ENCODE measurements at places on chromosomes 12 and 14.

DNA sequence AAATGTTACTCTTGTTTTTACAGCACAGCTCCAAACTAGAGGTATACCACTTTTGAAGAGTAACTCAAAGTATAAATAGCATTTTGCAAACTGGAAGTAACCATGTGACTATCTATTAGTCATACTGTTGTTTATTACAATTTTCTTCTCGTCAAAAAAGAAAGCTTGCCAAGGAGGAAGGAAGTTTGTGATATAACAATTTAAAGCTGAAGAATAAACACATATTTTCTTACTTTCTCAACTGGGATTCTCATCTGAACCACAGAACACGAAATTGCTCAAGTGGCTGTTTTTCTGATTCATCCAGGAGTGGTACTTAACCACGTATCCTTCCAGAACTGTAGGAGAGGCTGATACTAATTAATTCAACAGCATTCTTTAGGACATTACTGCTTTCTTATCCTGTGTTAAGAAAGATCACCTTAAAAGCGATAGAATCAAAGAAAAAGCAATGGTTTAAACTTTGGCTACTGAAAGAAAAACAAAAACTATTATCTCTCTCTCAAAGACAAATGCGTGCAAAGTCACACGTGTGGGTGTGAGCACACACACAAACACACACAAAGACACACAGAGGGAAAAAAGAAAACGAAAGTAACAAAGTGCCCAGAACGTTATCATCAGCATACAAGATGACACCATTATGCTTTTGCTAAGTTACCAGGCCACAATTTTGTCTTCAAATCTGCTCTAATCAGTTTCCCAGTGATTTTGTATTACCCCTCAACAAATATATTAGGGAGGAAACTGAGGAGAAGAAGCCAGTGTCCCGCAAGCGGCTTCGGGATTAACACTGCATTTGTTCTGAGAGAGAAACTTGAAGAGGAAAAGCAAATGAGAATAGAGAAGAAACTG lies at the start of gene CLEC2B:
Gene CLEC2B (minus strand): TSS at position 48 of the 855 bp plus-strand sequence.
- peak; percentile 8 for DNase-seq

DNA sequence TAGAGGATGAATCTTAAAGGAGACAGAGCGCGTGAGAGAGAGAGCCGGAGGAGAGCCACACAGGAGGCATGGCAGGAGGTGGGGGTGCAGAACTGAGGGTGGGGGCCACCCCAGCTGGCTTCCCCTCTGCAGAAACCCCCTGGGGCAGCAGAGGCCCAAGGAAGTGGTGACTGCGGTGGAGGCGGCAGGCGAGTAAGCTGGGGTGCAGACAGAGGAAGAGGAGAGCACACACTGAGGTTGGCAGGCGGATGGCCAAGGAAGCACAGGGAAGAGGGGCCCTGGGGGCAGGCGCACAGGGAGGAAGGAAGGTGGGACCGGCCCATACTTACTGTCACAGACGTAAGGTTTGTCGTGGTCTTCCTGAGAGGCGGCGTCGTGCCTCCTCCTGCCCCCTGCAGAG lies 179.8 kb downstream of the DPF3 start:
- no peak for DNase-seq

DNA sequence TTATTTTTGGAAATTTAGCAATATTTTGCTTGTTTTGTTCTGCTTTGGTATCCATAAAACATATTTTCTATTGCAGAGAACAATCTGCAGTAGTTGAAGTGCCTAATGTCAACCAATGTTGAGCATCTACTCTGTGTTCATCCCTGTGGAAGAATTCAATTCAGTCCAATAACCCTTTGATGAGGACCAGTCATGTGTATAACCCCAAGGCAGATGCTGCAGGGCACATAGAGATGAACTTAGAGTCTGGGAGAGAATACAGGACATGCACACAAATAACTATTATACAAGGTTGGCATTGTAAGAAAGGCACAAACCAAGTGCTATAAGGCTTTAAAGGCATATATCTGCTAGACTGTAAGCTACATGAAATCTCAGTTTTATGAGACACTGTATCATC lies 304.7 kb downstream of the LRIG3 start:
- no peak for DNase-seq

- no peak for DNase-seq
Measured at GRCh38 chr12:48351022-48351708, 446 bp upstream of the ZNF641 start.

DNA sequence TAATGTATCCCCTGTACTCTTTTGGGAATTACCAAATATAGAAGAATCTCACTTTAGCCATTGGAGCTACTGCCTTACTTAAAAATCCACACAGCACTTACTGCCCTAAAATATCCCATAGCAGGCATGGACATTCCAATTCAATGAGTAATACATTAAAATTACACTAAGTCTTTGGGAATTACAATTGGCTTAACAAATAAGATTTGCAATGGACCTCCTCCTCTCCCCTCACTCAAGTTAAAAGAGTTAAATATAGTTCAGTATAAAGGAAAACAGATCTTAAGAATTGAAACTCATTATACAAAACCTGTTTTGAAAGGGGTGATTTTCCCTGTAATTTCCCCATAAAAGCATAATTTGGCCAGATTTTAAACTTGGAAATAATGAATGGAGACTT lies 477.1 kb downstream of the SLC16A7 start:
- DNase-seq, result no peak

DNA sequence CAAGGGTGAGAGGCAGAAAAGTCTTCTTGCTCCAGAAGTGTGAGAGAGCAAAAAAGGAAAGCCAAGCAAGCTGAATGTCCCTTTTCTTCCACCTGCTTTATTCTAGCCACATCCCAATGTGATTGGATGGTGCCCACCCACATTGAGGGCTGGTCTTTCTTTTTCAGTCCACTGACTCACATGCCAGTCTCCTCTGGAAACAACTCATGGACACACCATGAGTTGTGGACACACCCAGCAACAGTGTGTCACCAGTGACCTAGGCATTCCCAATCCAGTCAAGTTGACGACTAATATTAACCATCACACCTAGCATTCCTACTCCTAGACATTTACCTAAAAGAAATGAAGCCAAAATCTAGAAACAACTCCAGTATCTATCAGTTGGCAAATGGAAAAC lies 7.2 kb upstream of the DICER1 start:
- DNase-seq, result no peak

GRCh38 chr14:78805570-78805969 lies 635.4 kb downstream of the NRXN3 start:
- DNase-seq, result no peak

GRCh38 chr12:50848963-50849362 lies 6.2 kb downstream of the TMPRSS12 start:
- DNase-seq, result no peak

DNA sequence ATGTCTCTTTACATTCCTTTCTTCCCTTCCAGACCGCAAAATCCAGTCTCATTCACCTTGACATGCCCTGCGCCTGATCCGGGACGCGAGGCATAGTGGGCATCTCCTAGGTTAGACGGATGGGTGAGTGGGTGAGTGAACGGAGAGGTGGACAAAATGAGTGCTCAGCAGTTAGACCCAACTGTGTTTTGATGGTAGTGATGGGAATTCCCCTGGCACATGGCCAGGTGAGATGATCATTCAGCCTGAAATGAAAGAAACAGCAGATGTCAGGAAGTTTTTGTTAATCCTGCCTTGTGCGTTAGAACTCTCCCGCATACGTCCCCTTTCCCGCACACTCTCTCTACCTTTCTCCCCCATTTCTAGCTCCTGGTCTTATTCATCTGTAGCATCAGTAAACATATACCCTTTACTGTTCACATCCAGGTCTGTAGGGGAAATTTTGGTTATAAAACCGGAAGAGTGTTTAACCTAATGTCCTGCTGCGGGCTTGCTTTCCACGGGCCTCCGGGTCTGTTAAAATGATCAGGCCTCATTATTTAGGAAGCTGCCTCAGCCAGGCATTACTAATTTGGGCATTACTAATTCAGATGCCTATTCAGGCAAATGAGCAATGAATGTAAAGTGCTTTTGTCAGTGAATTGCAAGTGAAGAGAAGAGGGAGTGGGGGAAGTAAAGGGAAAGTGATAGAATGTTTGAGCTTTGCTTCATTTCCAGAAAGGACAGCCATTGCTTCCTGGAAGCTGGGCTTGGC lies 172.8 kb downstream of the ETV6 start:
- DNase-seq, result peak; percentile 72

GRCh38 chr12:93571925-93572711 lies at the start of gene SOCS2:
SOCS2 (plus strand) TSS chr12:93572675; CDS start chr12:93572898, 223 bp downstream.
- peak; percentile 68 for DNase-seq

GRCh38 chr12:24561411-24561871 lies 387.5 kb downstream of the BCAT1 start:
- DNase-seq, result peak; percentile 59

- DNase-seq, result no peak
Measured at GRCh38 chr12:32419520-32419960, 20.2 kb downstream of the FGD4 start.

Measured in brain (organoid and tissue), 16 donors.